Activated naive CD8-positive, alpha-beta T cell treated with anti-CD3 and anti-CD28 coated beads, Interleukin-2, amount 10 ng/mL, durations not matched to agents 7 days and 5 days (primary cell): ENCODE measurements at places on chromosomes 16 and 17.

GRCh38 chr17:43146649-43147048, 21.5 kb upstream of the BRCA1 start:
- DNase-seq = no peak

DNA sequence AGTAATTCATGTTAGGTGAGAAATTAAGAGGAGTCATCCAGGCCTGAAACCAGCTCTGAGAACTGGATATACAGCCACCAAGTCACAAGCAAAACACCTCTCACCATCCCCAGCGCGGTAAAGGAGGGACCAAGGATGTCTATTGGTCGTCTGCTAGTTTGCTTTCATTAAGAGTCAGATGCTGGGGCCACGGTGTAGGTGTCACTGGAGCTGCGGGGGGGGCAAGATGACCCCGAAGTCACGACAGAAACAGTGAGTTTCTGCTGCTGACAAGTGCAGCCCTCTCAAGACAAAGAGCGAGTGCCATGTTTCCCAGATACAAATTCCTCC, 790 bp downstream of the NCBP3 start:
- DNase-seq = no peak

GRCh38 chr17:11916091-11916490, 81.2 kb downstream of the ZNF18 start:
- DNase-seq = no peak

GRCh38 chr17:61583242-61583641, 7.8 kb downstream of the NACA2 start:
- no peak for DNase-seq

DNA sequence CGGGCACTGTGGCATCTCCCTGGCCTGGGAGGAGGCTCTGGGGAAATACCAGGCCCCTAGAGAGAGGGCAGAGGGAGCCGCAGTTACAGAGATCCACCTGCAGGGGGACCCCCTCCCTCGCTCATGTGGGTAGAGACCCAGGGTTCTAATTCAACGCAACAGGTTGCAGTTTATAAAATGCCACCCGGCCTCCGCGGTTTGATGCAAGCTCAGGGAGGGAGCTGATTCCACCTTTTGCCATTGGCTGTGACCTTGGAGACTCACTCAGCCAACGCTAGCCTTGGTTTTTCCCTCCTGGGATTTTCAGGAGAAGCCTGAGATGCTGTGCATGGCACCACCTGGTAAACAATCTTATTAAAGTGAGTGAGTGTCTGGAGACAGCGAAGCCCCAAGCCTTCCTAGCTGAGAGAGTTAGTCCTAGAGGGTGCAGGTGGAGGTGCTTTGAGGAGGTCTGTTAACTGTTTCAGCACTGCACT, 12.1 kb downstream of the TTLL6 start:
- DNase-seq = peak; percentile 76

- DNase-seq = no peak
Measured at GRCh38 chr16:63312346-63312745, 1276.1 kb upstream of the CDH8 start.

GRCh38 chr16:82331974-82332750, 162.1 kb upstream of the MPHOSPH6 start:
- DNase-seq = no peak

DNA sequence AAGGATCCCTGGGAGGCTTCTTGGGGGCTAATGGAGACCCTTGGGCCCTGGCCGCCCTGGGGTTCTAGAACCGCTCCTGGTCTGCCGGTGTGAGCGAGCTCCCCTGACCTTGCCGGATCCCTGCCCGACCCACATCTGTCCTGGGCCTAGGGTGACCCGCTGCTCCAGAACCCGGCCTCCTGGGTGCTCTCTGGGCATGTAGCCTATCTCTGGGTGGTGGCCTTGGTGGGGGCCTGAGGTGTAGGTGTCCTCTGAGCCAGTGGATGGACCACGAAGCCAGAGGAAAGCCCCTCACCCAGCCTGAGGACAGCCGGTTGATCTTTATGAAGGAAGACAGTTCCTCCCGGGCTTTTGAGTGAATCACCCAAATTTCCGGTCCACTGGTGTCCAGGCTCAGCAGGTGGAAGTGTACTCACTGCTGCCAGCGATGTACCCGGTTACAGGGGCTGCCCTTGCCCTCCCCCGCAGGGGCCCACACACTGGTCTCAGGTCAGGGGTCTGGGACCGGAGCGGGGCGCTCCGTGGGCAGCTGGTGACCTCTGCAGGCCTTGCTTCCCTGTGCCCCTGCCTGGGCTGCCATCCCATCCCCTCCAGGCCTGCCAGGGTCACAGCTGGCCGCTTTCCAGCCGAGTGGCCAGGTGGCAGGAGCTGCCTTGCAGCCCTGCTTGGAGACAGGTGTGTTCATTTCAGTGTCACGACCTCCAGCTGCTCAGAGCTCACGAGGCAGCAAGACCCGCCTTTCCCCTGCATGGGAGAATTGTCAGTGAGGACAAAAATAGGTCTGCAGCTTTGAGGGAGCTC, 10.5 kb upstream of the GSE1 start:
- no peak for DNase-seq

- DNase-seq = peak; percentile 52
Measured at GRCh38 chr17:57086069-57086930, 1.3 kb downstream of the AKAP1 start.

DNA sequence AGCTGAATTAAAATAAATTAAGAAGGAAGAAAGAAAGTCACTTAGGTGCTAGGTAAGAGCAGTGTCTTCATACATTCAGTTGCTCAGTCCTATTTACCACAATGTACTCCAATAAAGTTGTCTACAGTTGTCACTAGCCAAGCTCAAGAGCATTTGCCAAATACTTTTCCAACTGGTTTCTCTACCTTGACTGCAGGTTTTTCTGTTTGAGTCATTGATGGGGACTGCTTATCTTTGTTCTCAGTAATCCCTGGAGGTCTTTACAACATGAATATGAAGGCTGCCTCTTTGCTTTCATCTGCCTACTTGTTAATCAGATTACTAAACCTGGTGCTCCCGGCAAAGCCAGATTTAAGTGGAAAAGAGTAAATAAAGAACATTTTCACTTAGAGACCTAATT, 64.6 kb upstream of the CLEC18B start:
- no peak for DNase-seq

GRCh38 chr16:27795992-27796614, 246.2 kb downstream of the KATNIP start:
- peak; percentile 60 for DNase-seq

- no peak for DNase-seq
Measured at GRCh38 chr16:51756447-51757123, 605.5 kb upstream of the SALL1 start.

- DNase-seq = peak; percentile 10
Measured at GRCh38 chr16:49494474-49494873, 120.9 kb downstream of the C16orf78 start.

GRCh38 chr17:45364531-45365390, 47.9 kb upstream of the MAP3K14 start:
- no peak for DNase-seq

- no peak for DNase-seq
Measured at GRCh38 chr16:50195276-50195675, 42.2 kb downstream of the TENT4B start.

- DNase-seq = no peak
Measured at GRCh38 chr16:55001931-55002330, 71.3 kb downstream of the IRX5 start.

DNA sequence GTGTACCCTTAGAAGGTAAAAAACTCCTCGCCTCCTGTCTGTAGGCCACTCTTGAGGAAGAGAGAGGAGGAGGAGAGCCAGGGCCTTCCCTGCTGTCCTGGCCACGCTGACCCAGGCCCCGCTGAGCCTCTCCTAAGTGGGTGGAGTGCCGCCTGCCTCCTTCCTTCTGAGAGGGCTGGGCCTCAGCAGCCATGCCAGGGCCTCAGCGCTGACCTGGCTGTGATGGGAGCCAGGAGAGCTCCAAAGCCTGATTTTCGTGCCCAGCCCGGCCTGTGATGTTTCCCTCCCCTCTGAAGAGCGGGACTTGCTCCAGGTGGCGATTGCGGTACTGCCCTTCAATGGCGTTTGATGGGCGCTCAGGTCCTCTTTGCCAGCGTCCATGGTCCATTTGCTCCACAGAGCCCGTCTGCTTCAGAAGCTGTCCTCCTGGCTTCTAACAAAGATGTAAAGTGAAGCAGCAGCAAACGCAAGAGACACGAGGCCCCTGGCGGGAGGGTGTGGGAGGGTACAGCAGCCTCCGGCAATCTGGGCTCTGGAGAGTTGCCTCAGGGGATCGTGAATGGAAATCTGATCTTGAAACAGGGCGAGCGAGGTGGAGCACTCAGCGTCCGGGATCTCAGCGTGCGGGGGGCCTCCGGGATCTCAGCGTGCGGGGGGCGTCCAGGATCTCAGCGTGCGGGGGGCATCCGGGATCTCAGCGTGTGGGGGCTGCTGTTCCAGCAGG, 93.5 kb downstream of the NPIPB11 start:
- no peak for DNase-seq
